ENCODE measurements at places on chromosomes 1 and 21. TPM values are rescaled to one million over a fixed set of nuclear protein-coding genes. Genes with fewer than 3 reads are reported as not detected.

Gene TMEM201
- total RNA-seq, result 6.8 TPM

Gene PEX19
- total RNA-seq, result 43.6 TPM

Gene RYR2
- 30.4 TPM for total RNA-seq

GRCh38 chr1:178651742-178652141 is 73.3 kb upstream of the RALGPS2 start:
- peaks cover 16% of the 10 kb centered on the region for H3K4me1 ChIP-seq
- no peaks in the 10 kb centered on the region for H3K27me3 ChIP-seq
- no peak overlapping the region for H3K27ac ChIP-seq
- H3K36me3 ChIP-seq, result no peaks in the 10 kb centered on the region
- no peak overlapping the region for H3K4me3 ChIP-seq

DNA sequence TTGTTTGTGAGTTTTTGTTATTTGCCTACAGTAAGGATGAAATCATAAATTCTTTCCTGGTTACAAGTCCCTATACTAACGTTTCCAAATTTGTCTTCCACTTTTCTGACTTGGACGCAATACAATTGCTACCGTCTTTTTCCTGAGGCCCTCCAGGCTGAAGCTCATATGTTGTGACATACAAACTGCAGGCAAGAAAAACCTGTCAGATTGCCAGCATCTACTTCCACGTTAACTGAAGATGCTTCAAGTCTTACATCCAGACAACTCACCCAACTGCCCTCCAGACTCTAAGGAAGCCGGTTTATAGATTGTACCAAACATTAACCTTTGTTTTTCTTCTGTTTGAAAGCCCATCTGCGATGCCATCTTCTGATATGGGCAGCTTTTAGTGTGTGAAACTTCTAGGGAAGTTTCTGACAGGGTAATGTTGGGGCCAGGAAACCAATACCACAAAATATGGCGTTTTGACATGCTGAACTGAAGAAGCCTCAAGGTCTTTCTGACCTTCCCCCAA is 21.4 kb upstream of the RNF11 start:
- H3K4me1 ChIP-seq, result peaks cover 10% of the 10 kb centered on the region
- H3K27me3 ChIP-seq, result no peaks in the 10 kb centered on the region
- no peak for DNase-seq

- no peaks in the 10 kb centered on the region for H3K4me1 ChIP-seq
- H3K27ac ChIP-seq, result no peak overlapping the region
- H3K27me3 ChIP-seq, result no peaks in the 10 kb centered on the region
- H3K4me3 ChIP-seq, result no peak overlapping the region
- peaks cover 28% of the 10 kb centered on the region for H3K36me3 ChIP-seq
Observed at GRCh38 chr1:158095737-158096335, 84.9 kb upstream of the CD1D start.

- H3K27ac ChIP-seq, result no peak overlapping the region
- H3K4me1 ChIP-seq, result no peaks in the 10 kb centered on the region
- no peak overlapping the region for H3K4me3 ChIP-seq
- H3K36me3 ChIP-seq, result no peaks in the 10 kb centered on the region
- no peak for DNase-seq
- H3K27me3 ChIP-seq, result no peaks in the 10 kb centered on the region
Observed at GRCh38 chr1:224867715-224868114, 61.8 kb upstream of the DNAH14 start.

DNA sequence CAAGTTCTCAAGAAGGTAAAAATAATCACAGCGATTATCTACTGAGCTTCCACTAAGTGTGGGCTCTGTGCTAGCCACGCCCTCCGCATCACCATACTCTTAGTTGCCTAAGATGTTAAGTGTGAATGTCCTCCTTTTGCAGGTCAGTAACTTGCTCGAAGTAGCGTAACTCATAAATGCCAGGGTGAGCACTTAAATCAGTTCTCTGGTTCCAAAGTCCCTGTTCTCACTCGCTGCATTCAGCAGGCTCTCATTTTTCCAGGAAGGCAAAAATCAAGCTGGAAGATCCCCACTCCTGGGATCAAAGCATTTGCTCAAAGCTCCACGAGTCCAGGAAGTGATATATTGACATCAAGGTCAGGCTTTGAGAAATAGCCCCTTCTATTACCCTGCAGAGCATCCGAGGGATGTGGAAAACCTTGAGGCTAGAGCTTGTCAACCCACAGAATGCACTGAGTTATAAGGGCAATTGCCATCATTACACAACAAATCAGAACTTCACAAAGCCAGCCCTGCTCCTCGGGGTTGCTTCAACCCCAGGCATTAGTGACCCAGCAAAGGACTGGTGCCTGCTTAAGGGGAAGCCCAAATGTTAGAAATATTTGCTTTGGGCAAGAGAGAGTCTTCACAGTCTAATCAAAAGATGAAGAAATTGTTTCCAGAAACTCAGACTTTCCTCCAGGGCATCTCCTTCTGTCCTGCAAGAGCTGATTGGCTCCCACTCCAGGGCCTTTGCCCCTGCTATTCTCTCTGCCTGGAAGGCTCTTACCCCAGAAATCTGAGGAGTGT is 19.5 kb downstream of the SLC30A1 start:
- no peaks in the 10 kb centered on the region for H3K27me3 ChIP-seq
- peak; percentile 81 for DNase-seq
- no peaks in the 10 kb centered on the region for H3K36me3 ChIP-seq

All from esophagus muscularis mucosa (tissue), 4 donors.